IMR-90 (cell line): ENCODE measurements at places on chromosomes 6 and 20. TPM values are rescaled to one million over a fixed set of nuclear protein-coding genes. Genes with fewer than 3 reads are reported as not detected.

PERP gene
- polyA plus RNA-seq: 21.2 and 21.4 TPM in 2 replicates

SAMHD1 gene
- polyA plus RNA-seq: 5.5 and 6.3 TPM in 2 replicates

ATAT1 gene
- polyA plus RNA-seq: 13.2 and 15.5 TPM in 2 replicates

RAMACL gene
- 0.17 and 0.46 TPM in 2 replicates for polyA plus RNA-seq

TRIM40 gene
- polyA plus RNA-seq: not detected in 2 replicates

SLCO4A1 gene
- 1.1 and 1.5 TPM in 2 replicates for polyA plus RNA-seq
